Adipocyte (in vitro differentiated cells): ENCODE measurements at places on chromosomes 6 and 20.

DNA sequence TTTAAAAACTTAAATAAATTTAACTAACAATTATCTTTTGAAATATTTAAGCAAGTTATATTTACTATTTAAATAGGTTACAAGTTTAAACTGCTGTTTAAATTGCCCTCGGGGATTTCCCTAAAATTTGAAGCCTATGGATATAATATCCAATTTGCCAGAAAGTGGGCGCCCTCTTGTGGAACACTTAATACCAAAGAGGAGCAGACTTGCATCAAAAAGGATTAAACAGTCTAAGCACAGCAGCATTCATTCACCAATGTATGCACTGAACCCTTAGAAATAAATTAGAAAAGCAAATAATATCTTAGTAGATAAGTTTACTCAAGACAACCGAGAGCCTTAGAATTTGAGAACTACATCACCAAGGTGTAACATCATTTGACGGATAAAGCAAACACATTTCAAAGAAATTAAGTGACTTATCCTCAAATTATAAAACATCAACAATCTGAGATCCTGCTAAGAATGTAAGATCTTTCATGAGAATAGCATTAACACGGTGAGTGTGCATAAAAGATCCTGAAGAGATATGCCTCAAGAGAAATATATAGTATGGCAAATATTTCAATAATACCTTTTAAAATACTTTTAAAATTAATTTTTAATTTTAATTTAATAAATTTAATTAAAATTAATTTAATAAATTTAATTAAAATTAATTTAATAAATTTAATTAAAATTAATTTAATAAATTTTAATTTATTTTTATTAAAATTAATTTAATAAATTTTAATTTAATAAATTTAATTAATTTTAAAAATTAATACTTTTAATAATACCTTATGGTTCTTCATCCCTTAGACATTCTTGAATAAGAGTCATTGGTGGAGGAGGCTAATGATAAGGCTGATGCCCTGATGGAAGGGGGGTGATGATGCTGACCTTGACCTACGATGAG is 11.5 kb upstream of the MEP1A start:
- peak; percentile 90 for DNase-seq

- peak; percentile 66 for DNase-seq
Observed at GRCh38 chr6:2021713-2022125, 223.7 kb downstream of the GMDS start.

DNA sequence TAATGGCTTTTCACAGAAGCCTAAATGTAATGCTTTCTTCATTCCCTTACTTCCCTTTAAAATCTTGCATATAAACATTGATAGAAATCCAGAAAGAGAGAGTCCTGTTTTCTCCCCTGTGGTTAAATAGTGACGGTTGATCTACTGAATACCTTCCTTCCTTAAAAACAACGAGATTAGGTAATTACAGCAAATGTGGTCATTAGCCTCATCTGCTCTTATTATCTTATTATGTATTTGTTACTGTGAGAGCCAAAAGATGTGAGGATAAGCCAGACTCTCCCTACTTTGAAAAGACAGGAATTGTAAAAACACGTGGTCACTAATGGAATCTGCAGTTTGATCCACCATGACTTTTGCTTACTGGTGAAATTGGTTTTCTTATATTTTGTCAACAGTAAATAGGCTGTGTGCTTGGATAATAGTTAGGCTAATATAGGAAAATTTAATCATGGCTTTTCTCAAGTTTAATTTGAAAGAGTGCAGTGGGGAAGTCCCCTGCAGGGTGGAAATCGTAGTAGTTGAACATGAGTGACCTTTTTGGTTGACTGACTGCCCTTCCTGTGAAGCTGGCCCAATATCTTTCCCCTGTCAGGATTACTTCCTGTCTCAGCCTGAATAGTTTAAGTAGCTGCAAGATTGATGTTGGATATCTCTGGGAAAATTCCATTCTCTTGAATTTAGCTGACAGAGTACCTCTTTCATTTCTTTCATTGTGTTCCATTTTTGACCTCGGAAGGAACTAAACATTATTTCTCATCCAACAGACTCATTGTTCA is 62.8 kb downstream of the JARID2 start:
- no peak for DNase-seq

DNA sequence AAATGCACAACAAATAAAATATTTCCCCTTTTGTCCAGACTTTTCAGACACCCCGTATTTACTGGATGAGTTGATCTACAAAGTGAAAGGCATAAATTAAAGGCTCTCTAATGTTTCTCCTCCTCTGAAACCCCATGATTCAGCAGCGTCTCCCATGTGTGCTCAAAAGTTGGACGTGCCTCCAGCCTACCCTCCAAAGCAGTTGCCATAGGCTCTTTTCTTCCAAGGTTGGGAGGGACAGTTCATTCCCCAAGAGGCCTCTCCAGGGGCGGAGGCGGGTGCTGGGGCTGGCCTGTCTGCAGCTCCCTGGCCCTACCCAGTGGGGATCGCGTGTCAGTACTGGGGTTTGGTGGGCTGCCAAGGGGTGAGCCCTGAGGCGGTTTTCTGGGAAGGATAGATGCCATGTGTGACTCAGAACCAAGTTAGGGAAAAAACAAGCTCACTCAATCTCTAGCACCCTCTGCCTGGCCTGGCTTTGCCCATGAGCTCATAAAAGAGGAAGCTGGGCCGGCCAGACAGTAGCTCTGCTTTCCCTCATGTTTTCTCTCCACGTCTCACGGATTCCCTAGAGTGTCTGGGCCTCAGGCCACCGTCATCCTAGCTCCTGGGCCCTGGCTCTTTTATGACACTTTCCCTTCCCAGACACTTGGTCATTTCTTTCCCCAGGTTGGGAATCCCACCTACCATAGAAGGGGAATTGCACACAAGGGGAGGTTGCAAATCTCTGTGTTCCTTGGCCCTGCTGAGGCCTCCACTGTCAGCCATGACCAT is 8.0 kb upstream of the IER3 start:
- DNase-seq: peak; percentile 99

- no peak for DNase-seq
Observed at GRCh38 chr6:169160855-169161560, 92.6 kb downstream of the THBS2 start.

- no peak for DNase-seq
Observed at GRCh38 chr20:2276015-2276414, 19.8 kb upstream of the TGM3 start.

DNA sequence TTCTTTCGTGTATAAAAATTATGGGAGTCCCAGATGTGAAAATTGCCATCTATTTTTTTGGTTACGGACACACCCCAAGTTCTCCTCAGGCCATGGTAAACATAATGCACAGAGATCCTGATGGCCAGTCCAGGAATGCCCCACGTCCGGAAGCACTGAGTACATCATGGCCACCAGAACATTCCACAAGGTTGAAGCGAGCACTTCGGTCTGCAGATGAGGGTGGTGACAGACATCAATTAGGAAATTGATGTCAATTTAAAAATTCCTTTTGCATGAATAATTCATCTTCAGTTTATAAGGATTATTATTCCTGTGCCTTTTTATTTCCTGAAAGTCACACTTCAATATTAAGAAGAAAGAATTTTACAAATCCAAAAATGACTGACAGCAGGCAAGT is 13.2 kb upstream of the EXOC2 start:
- DNase-seq: no peak

- no peak for DNase-seq
Observed at GRCh38 chr6:25327432-25327831, 48.3 kb downstream of the CARMIL1 start.

GRCh38 chr6:168201383-168201782 is 118.2 kb downstream of the DACT2 start:
- DNase-seq: no peak

GRCh38 chr20:40775561-40776146 is 86.6 kb upstream of the MAFB start:
- DNase-seq: no peak

GRCh38 chr20:20000211-20000968 is 16.8 kb upstream of the NAA20 start:
- no peak for DNase-seq

DNA sequence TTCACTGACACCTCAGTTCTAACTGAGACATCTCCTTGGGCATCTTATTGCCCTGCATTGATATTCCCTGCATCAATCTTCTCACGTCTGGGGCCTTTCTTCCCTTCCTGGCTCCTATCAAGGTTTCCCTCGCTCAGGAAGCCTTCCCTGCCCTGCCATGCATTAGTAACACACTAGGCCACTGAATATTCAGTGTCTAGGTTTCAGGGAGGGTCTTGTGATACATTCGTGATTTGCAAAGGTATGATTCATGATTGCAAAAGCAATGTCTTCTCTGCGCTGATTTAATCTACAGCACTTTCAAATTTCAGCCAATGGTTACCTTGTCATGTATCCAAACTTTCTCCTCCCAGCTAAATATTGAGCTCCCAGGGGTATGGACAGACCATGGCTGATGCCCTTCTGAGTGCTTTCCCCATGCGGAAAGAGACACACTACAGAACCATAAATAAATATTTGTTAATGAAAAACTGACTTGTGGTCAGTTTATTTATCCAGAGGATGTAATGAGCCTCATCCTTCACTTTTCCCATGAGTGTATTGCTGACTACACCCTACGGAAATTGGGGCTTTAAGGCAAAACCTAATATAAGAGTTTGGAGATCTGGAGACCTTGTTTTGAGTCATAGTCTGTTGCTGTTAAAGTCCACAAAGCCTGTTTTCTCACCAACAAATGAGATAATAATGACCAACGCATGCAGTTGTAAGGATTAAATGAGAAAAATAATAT is 21.6 kb upstream of the PCSK2 start:
- no peak for DNase-seq

- DNase-seq: no peak
Observed at GRCh38 chr6:118993358-118993757, 58.4 kb upstream of the MCM9 start.

GRCh38 chr6:134757911-134758361 is 192.0 kb downstream of the ALDH8A1 start:
- no peak for DNase-seq

GRCh38 chr6:143963158-143963919 is 44.7 kb downstream of the PLAGL1 start:
- DNase-seq: no peak

GRCh38 chr6:72984981-72985665 is 240.2 kb downstream of the KHDC1L start:
- peak; percentile 27 for DNase-seq

DNA sequence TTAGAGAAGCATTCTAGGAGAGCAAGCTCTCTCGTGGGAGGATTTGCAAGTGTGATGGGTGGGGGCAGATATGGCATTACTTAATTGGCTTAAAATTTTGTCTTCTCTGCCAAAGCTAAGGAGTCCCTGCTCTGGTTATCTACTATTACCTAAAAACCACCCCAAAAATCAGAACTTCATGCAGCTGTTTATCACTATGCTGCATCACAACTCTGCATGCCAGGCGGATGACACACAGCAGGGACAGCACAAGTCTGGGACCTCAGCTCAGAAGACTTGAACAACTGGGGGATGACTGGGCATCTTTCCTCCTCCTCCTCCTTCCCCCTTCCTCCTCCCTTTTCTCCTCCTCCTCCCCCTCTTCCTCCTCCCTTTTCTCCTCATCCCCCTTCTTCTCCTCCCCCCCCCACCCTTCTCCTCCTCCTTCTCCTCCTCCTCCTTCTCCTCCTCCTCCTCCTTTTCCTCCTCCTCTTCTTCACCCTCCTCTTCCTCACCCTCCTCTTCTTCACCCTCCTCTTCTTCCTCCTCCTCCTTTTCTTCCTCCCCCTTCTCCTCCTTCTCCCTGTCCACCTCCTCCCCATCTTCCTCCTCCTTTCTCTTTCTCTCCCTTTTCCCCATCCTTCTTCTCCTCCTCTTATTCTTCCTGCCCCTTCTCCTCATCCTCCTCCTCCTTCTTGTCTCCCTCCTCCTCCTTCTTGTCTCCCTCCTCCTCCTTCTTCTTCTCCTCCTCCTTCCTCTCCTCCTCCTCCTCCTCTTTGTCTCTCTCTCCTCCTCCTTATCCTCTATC is 218.6 kb upstream of the PMEPA1 start:
- DNase-seq: peak; percentile 75

- DNase-seq: no peak
Observed at GRCh38 chr20:37760322-37760721, 66.5 kb downstream of the CTNNBL1 start.

DNA sequence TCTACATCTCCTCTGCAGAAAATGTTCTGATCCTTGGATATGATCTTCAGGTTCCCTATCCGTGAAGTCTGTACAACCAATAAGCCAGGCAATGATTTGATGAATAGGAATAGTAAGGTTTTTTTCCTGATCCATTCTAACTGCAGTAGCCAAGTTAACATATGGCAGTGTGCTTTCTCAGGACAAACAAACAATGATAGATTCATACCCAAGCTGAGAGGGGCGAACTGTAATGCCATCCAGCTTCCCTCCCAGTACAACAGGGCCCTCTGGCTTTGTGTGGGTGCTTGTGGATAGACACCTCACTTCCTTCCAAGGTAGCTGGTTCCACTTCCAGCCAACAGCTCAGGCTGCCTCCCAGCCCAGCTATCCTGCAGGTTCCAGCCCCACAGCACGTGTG is 359.2 kb downstream of the CDH26 start:
- DNase-seq: no peak

GRCh38 chr6:6645261-6645917 is 56.9 kb downstream of the LY86 start:
- DNase-seq: no peak

DNA sequence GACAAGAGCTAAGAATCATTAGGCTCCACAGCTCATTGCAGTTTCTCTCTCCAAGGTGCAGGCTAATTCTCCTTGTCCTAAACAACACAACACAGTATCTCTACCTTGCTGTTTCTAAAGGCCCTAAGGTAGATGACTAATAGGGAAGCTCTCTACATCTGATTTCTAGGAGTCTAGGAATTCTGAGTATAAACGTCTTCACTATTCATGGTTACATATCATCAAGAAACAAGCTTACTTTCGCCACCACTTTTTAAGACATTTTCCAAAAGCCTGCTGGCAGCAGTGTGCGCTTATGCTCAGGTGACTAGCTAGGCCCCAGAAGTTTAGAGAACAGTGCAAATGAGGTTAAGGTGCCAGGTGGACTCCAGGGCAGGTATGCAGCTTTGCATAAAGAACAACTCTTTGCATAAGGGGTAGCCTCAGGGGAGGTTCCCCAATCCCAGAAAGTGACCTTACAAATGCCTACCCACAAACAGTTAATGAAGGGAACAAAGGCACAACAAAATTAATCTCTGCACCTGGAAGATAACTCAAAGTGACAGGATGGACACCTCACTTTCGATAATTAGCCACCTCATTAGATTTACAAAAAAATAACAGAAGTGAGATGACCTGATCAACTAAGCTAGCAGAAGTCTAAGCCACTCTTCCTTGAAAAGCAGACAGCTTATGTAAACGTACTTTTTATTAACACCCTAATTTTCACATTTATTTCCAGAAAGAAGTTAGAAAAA is 20.1 kb downstream of the B4GALT5 start:
- DNase-seq: no peak

- no peak for DNase-seq
Observed at GRCh38 chr6:28206928-28207509, 18.1 kb upstream of the ZSCAN9 start.

DNA sequence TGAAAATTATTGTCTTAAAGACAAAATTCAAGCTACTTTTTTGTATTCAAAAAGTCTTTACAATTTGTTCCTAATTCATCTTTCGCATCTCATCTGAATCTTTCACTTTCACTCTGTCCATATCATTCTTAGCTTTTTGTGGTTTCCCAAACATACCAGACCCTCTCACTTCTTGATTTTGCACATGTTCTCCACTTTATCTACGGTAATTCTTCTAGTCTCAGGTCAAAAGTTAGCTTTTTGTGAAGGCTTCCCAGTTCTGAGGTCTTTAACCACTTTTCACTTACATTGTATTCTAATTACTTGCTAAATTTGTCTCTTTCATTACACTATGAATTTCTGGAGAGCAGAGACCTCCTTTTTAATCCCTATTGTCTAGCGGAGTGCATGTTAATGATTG is 34.6 kb upstream of the EPHA7 start:
- DNase-seq: no peak

- no peak for DNase-seq
Observed at GRCh38 chr6:22087960-22088706, 208.7 kb downstream of the PRL start.
